Left ventricle myocardium superior (tissue), 1 donor: ENCODE measurements at places on chromosomes 6 and 20.

GRCh38 chr20:49644980-49645565 is 68.6 kb downstream of the B4GALT5 start:
- DNase-seq: no peak

DNA sequence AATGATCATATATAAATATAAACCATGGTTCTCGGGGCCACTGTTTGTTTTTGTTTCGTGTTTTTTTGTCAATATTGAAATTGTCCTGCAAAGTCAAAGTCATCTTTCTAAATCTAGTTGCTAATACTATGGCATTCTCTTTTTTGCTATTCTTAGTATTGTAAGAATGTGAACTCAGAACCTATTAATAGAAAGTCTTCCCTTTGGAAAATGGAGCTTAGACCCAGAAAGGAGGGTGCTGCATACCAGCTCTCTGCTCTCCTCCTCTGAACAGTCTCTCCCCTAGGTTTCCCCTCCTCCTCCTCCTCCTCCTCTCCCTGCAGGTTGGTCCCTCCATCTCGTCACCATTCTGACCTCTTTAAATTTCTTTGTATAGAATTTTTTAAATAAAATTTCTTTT is 150.4 kb upstream of the CCN2 start:
- DNase-seq: no peak

DNA sequence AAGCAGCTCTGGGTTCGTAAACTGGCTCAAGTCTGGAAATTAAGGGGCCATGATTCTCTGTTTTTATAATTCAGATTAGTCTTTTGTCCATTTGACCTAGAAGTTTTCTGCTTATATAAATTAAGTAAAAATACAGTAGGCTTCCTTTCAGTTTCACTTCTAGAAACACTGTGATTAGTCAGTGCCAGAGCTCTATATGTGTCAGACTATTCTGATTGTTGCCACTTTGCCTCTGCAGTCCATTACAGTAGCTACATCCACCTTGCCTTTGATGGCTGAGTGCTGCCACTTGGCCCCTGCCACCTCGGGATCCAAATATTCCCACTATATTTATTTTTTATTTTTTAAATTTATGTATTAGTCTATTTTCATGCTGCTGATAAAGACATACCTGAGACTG is 7.9 kb downstream of the ZC2HC1B start:
- DNase-seq: no peak

DNA sequence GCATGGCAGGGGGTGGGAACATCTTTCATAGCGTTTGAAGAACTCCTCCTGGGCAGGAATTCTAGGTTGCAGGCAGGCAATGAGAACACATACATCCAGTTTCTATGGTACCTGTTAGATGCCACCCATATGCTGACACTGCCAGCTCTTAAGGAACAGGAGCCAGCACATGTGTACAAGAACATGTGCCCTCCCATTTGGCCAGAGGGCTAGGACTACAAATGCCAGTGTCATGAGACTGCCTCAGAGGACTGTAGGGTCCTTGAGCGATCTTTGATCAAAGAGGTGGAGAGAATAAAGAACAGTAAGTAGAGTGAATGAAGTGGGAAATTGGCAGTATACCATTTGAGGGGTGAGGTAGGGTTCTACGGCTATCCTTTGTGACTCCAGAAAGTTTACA is 45.8 kb downstream of the GCLC start:
- DNase-seq: no peak

GRCh38 chr6:159807150-159807858 is 7.2 kb downstream of the PNLDC1 start:
- DNase-seq: no peak

- no peak for DNase-seq
These were observed 21.3 kb downstream of the KCNG1 start for GRCh38 chr20:51001430-51002265.

DNA sequence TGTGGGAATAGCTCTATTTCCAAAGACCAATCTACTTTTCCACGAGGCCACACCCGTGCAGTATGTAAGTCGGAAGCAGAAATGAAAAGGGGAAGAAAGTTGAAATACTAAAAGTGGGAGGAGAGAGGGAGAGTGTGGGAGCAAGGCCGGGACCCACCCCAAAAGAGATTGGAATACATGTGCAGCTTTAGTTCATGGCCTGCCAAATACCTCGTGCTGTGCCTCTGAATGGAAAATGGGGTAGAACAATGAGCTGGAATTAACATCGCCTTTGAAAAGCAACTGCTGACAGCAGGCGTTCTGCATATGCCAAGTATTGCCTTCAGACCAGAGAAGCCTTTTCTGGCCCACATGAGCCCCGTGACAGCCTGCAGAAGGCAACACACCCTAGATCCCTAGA is 155.6 kb downstream of the CD83 start:
- no peak for DNase-seq

GRCh38 chr6:106512048-106512967 is 117.0 kb downstream of the RTN4IP1 start:
- peak; percentile 77 for DNase-seq

DNA sequence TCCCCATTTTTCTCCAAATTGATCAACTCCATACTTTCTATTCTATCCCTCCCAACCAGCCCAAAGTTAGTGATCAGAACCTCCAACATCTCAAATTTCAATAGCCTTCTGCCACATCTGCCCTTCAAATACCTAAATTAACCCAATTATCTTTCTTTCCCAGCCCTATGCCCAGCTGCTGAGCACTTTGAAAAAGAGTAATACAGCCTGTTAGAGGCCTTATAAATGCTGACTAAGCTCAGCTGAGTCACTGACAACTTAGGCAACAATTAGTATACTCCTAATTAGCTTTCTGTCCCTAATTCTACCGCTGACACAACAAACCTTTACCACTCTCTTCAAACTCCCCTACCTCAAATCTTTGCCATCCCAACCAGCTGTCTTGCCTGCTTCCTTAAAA is 23.5 kb downstream of the RUNX2 start:
- no peak for DNase-seq

DNA sequence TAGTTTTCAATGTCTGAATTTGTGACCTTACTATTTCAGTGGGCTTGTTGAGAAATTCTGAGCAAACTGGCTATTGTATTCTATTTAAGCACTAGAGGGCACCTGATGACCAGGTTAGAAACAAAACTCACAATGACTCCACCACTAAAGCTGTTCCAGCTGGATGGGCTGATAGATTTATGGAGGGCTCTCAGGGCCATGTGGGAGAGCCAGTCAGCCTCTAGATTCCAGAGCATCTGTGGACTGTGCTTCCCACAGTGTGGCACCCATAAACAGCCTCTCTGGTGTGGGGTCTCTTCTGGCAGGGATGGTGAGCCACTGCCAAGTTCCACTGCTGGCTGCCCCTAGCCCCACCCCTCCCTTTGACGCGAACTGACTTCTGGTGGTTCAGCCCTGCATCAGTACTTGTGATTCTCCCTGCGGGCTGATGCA is 29.2 kb downstream of the C6orf58 start:
- DNase-seq: no peak

DNA sequence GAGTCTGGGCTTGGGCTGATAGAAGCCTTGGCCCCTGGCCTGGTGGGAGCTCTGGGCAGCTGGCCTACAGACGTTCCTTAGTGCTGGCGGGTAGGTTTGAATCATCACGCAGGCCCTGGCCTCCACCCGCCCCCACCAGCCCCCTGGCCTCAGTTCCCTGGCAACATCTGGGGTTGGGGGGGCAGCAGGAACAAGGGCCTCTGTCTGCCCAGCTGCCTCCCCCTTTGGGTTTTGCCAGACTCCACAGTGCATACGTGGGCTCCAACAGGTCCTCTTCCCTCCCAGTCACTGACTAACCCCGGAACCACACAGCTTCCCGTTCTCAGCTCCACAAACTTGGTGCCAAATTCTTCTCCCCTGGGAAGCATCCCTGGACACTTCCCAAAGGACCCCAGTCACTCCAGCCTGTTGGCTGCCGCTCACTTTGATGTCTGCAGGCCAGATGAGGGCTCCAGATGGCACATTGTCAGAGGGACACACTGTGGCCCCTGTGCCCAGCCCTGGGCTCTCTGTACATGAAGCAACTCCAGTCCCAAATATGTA is 957 bp upstream of the VEGFA start:
- DNase-seq: peak; percentile 83

DNA sequence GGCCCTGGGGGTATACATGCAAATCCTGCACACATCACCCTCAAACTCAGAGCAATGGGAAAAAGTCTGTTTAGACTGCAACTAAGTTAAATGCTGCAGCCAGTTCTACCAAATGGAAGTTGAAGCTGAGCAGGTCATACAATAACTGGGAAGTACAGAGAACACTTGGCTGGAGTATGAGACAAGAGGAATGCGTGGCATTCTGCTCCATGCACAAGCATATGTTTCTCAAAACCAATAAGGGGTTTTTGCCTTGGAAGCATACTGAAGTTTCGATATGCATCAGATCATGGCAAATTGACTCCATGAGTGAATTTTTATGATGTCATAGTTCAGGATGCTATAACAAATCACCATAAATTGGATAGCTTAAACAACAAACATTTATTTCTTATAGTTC is 193.8 kb downstream of the COL12A1 start:
- DNase-seq: no peak

DNA sequence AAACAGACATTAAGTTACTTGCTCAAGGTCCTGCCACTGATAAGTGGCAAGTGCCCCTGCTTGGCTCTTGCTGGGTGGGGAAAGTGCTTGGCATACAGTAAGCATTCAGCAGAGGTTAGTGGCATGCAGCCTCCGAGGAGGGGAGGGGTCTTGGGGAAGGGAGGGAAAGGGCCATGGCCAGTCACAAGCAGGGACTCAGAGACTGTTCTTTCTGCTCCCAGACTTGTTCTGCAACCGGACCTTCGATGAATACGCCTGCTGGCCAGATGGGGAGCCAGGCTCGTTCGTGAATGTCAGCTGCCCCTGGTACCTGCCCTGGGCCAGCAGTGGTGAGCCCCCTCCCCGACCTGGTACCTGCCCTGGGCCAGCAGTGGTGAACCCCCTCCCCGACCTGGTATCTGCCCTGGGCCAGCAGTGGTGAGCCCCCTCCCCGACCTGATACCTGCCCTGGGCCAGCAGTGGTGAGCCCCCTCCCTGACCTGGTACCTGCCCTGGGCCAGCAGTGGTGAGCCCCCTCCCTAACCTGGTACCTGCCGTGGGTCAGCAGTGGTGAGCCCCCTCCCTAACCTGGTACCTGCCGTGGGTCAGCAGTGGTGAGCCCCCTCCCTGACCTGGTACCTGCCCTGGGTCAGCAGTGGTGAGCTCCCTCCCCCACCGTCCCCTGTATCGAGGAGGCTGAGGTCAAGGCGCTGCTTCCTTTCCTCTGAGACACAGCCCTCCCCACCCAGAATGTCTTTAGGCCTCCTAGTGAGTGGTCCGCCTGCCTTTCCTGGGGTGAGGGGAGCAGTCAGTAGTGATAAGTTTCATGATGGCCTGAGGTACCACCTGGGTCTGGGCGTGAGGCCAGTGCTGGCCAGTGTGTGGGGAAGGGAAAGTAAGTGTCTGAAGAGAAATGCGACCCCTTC is 8.9 kb downstream of the GLP1R start:
- no peak for DNase-seq
